ENCODE measurements at places on chromosomes 11 and 22. TPM values are rescaled to one million over a fixed set of nuclear protein-coding genes. Genes with fewer than 3 reads are reported as not detected.

PHLDB1 gene
- polyA plus RNA-seq = 51.1 TPM

LGALS1 gene
- polyA plus RNA-seq = 681 TPM

TEAD1 gene
- 24.6 TPM for polyA plus RNA-seq

CCDC87 gene
- polyA plus RNA-seq = 37.2 TPM

SLC25A45 gene
- 8.0 TPM for polyA plus RNA-seq

GRCh38 chr11:74701351-74701750 is 29.9 kb downstream of the CHRDL2 start:
- no peak for DNase-seq

- no peak for DNase-seq
Measured at GRCh38 chr11:90448256-90448655, 225.4 kb upstream of the CHORDC1 start.

DNA sequence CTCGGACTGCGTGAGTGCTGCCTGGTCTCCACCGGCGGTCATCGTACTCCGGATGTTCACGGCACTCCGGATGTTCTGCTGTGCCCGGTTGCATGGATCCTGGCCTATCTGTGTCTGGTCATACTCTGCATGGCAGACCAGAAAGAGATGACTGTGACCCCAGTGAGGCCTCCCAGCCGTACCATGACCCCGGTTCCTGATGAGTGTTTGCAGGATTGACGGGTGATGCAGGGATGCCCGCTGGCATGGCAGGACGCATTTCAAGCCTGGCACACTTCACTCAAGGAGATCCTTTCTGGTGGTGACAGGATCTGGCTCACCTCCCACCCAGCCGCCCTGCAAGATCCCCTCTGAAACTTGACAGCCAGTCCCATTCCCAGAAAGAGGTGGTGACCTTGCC is 6.3 kb downstream of the GLB1L2 start:
- DNase-seq = no peak

- DNase-seq = no peak
Measured at GRCh38 chr11:58490827-58491226, 17.1 kb downstream of the OR5B21 start.

DNA sequence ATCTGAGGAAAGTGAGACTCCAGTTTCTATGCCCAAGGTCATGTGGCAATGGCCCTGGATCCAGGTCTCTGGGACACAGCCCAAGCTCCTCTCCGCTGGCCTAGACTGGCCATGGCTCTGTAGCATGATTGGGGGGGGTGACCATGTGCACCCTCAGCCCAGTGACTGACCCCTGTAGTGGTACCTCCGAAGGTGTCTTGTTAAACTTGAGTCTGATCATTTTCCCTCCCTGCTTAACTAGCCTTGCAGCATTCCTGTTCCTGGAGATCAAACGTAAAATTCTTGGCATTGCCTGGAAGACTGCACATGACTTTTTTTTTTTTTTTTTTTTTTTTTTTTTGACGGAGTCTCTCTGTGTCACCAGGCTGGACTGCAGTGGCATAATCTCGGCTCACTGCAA is 1116.0 kb downstream of the TBC1D22A start:
- no peak for DNase-seq

- DNase-seq = no peak
Measured at GRCh38 chr11:3866206-3866605, 10.7 kb downstream of the STIM1 start.

Data from testis (tissue), 5 donors.